ENCODE measurements at places on chromosomes 7 and 10. TPM values are rescaled to one million over a fixed set of nuclear protein-coding genes. Genes with fewer than 3 reads are reported as not detected.

- DNase-seq, result no peak
- H3K27ac ChIP-seq, result no peak overlapping the region
- no peaks in the 10 kb centered on the region for H3K36me3 ChIP-seq
Measured at GRCh38 chr7:33195264-33195663, 65.9 kb downstream of the BBS9 start.

GRCh38 chr10:13913897-13914296, 327.1 kb downstream of the PRPF18 start:
- no peaks in the 10 kb centered on the region for H3K36me3 ChIP-seq
- no peak overlapping the region for H3K27ac ChIP-seq
- H3K4me3 ChIP-seq, result no peak overlapping the region
- H3K4me1 ChIP-seq, result no peaks in the 10 kb centered on the region

DNA sequence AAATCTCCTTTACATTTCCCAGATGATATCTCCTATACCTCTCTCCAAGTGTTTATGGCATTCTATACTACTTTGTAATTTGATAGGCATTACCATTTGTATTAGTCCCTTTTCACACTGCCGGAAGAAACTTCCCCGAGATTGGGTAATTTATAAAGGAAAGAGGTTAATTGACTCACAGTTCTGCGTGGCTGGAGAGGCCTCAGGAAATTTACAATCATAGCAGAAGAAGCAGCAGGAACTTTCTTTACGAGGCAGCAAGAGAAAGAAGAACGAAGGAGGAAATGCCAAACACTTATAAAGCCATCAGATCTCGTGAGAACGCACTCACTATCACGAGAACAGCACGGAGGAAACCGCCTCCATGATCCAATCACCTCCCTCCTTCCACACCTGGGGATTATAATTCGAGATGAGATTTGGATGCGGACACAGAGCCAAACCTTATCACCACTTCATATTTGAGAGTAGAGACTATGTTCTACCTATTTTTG, 1194.6 kb downstream of the SORCS1 start:
- no peaks in the 10 kb centered on the region for H3K36me3 ChIP-seq
- H3K27me3 ChIP-seq, result no peaks in the 10 kb centered on the region
- no peaks in the 10 kb centered on the region for H3K4me1 ChIP-seq
- H3K4me3 ChIP-seq, result no peak overlapping the region
- no peak for DNase-seq

DNA sequence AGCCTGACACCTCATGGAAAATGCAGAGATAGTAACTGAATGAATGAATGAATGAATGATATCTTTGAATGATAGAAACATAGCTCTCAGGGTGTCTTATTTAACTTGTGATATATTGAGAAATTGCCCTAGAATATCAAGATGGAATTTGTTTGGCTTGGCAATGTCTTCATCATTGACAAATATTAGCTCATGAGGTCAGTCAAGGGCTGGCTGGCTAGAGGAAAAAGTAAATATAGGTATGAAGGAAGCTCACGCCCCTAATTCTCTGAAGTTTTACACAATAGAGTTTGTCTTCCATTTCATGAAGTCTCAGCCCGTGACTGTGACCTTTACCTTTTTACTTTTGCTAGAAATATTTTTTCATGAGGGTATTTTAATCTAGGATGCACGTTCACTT, 305.2 kb downstream of the ADARB2 start:
- H3K4me3 ChIP-seq, result no peak overlapping the region
- no peak overlapping the region for H3K27ac ChIP-seq
- no peaks in the 10 kb centered on the region for H3K4me1 ChIP-seq
- no peaks in the 10 kb centered on the region for H3K27me3 ChIP-seq
- H3K36me3 ChIP-seq, result no peaks in the 10 kb centered on the region
- DNase-seq, result no peak

DNA sequence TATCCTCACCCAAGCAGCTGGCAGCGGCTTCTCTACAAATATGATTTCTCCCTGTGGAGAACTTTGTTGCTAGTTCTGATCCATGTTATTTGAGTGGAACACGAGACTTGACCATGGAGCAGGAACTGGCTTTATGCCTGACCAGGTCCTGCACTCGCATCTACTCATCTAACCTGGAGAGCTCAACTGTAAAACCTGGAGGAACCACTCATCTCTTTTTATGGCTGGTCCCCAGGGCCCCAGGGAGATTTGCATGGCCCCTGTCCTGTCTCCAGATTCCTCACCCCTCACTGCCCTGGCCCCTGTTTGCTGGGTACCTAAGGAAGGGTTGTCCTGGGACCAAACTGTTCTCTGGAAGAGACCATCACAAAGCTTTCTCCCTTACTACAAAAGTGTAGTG, 16.0 kb downstream of the TCAF1 start:
- no peak for DNase-seq
- H3K36me3 ChIP-seq, result peaks cover 2% of the 10 kb centered on the region
- peaks cover 7% of the 10 kb centered on the region for H3K4me1 ChIP-seq

- no peak overlapping the region for H3K27ac ChIP-seq
- no peak overlapping the region for H3K4me3 ChIP-seq
- no peaks in the 10 kb centered on the region for H3K36me3 ChIP-seq
- H3K27me3 ChIP-seq, result no peaks in the 10 kb centered on the region
Measured at GRCh38 chr7:155938129-155938528, 125.9 kb upstream of the SHH start.

GRCh38 chr10:33808475-33808874, 474.0 kb upstream of the NRP1 start:
- no peak overlapping the region for H3K27ac ChIP-seq
- DNase-seq, result no peak
- H3K36me3 ChIP-seq, result no peaks in the 10 kb centered on the region

DNA sequence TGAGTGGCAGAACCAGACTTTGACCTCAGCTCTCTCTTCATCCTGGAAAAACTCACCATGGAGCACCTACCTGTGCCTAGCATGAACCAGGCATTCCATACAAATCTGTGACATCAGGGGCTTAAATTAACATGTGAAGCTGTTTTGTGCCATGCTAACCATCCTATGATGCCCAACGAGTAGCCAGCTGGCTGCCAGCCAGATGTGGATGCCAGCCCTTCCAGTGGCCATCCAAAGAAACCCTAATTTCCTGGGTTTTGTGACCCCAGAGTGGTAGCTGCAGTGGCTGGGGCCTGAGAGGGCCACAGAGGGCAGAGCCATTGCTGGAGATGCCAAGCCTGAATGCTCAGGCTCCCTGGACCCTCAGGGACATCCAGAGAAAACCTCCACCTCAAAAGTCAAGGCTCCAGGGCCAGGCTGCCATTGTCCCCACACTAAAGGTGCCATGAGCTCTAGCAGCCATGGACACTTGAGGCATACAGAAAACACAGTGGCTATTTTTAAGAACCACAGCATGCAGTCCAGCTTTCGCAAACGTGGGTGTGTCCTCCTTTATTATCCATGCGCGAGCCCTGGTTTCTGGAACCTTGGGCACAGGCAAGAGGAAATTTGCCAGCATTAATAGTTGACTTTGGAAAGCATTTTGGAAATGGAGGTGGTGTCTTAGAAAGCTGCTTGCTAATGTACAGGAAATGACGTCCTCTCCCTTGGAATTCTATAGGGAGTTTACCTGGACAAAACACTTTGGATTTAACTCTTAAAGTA, 6.0 kb downstream of the CPXM2 start:
- H3K27me3 ChIP-seq, result no peaks in the 10 kb centered on the region
- H3K27ac ChIP-seq, result no peak overlapping the region
- H3K36me3 ChIP-seq, result no peaks in the 10 kb centered on the region
- no peak for DNase-seq
- H3K4me3 ChIP-seq, result no peak overlapping the region
- no peaks in the 10 kb centered on the region for H3K4me1 ChIP-seq

GRCh38 chr10:2729197-2729596, 338.2 kb upstream of the PFKP start:
- H3K4me3 ChIP-seq, result no peak overlapping the region
- no peaks in the 10 kb centered on the region for H3K27me3 ChIP-seq
- no peak for DNase-seq
- no peaks in the 10 kb centered on the region for H3K4me1 ChIP-seq
- H3K36me3 ChIP-seq, result no peaks in the 10 kb centered on the region
- H3K27ac ChIP-seq, result no peak overlapping the region

- no peaks in the 10 kb centered on the region for H3K36me3 ChIP-seq
- H3K27me3 ChIP-seq, result no peaks in the 10 kb centered on the region
- no peak overlapping the region for H3K27ac ChIP-seq
- DNase-seq, result no peak
- no peak overlapping the region for H3K4me3 ChIP-seq
- no peaks in the 10 kb centered on the region for H3K4me1 ChIP-seq
Measured at GRCh38 chr7:158364451-158364850, 223.2 kb downstream of the PTPRN2 start.

The MYOZ1 gene
- total RNA-seq, result not detected

The STAG3 gene
- 6.2 TPM for total RNA-seq

The CCDC172 gene
- not detected for total RNA-seq

Measured in CD4-positive, CD25-positive, alpha-beta regulatory T cell (primary cell).